ENCODE measurements at places on chromosomes 16 and 17.

GRCh38 chr17:77295241-77295853, 154.6 kb downstream of the SEC14L1 start:
- no peak for DNase-seq

- no peak for DNase-seq
Measured at GRCh38 chr16:159136-159849, 6.5 kb upstream of the HBM start.

DNA sequence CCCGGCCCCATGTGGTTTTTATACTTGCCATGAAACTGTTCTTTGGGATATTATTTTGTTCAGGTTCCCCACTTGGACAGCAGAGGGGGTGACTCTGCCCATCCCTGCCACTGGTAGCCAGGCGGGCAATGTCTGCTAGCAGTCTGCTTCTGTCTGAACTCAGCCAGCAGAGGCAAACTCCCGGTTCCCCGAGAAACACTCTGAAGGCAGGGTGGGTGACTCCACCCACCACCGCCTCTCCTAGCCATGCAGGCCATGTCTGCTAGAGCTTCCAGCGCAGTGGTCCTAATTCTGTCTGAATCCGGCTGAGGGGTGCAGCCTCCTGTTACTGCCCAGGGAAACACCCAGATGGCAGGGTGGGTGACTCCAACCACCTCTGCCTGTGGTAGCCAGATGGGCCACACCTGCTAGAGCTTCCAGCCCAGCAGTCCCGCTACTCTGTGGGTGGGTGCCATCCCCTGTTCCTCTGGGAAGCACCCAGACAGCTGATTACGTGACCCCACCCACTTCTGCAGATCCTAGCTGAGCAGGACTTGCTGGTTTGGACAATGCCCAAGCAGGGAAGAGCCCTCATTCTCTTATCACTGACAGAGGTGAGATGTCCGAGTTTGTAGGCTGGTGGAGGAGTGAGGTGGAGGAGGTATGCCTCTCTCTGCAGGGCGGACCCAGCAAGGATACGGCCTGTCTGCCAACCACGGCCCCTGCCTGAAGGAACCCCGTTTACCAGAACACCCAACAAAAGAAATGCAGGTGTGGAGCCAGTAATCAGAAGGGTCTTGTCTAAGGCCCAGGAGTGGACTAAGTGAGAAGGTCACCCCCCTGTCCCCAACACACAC, 22.4 kb downstream of the NLRP1 start:
- DNase-seq = no peak

- DNase-seq = no peak
Measured at GRCh38 chr17:68103148-68103547, 67.6 kb downstream of the KPNA2 start.

DNA sequence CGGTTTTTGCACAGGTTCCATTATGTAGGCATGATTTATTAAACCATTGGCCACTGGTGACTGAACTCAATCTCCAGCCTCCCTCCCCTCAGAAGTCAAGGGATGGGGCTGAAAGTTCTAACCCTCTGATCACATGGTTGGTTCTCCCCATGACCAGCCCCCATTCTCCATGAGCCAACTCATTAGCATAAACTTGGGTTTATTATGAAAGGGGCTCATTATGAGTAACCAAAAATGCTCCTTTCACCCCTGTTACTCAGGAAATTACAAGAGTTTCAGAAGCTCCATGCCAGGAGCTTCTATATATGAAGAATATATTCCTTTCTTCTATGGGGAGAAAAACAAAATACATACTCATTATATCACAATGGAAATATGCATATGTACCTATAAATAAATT, 555.3 kb downstream of the HS3ST4 start:
- DNase-seq = no peak

- DNase-seq = no peak
Measured at GRCh38 chr17:72614476-72614870, 478.0 kb downstream of the SLC39A11 start.

DNA sequence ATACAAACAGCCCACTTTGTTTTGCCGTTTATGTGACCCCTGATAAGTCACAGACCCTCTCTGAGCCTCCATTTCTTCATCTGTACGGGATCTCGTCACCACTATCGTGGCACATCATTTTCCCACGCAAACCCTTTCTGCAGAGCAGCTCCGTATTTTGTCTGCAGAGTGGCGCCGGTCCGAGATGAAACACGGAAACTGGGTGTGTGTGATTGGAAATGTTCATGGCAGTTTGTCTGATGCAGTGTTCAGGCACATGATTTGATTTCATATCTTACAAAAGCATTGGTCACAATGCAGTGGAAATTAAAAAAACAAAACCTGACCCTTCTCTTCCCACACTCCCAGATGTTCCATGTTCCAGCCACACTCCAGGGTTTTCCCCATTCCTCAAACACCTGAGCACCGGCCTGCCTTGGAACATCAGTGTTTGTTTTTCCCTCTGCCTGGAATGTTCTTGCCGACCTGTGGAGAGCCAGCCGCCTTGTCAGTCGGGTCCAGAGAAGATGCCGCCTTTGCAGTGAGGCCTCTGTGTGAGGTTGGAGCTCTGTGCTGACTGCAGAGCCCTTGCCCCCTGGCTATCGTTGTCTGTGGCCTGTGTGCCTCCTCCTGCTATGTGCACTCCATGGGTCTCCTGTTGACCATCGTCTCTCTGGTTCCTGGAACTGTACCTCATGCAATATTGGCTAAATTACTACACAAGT, 39.2 kb downstream of the NT5M start:
- DNase-seq = no peak

- no peak for DNase-seq
Measured at GRCh38 chr16:4847774-4848587, 700 bp downstream of the UBN1 start.

GRCh38 chr16:49204191-49204590, 77.4 kb downstream of the CBLN1 start:
- DNase-seq = no peak

DNA sequence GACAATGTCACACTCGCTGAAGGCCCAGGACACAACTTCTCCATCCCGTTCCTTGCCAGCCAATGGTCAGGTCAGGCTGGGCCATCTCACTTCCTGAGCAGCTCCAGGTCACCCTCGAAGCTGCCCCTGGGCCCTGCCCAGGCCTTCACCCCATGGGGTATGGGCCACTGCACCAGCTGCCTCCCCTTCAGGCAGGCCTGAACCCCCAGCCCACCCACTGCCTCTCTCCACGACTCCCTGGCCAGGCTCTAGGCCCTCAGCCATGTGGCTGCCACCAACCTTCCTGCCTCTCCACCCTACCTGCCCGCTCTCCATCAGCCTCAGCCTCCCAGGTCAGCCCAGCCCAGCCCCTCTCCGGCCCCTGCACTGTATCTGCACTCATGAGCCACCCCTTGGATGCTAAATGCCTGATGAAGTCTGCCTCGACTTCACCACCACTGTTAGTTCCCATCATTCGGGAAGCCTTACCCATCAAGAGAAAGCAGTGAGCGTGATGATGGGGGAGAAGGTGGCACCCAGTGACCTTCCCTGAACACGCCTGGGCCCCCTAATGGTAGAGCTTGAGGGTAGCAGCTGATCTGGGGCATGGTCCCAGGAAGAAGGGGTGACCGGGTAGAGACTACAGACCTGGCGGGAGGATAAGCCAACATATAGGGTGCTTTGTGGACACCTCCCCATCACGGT, 30.9 kb upstream of the C16orf95 start:
- no peak for DNase-seq

DNA sequence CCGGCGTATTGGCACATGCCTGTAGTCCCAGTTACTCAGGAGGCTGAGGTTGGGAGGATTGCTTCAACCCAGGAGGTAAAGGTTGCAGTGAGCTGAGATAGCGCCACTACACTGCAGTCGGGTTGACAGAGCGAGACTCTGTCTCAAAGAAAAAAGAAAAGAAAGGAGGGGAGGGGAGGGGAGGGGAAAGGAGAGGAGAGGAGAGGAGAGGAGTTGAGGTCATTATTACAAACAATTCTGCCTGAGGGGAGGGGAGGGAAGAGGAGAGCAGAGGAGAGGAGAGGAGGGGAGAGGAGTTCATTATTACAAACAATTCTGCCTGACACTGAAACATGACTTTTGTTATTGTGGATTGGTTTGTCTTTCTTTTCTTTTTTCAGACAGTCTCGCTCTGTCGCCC, 19.8 kb upstream of the ABCA5 start:
- no peak for DNase-seq

DNA sequence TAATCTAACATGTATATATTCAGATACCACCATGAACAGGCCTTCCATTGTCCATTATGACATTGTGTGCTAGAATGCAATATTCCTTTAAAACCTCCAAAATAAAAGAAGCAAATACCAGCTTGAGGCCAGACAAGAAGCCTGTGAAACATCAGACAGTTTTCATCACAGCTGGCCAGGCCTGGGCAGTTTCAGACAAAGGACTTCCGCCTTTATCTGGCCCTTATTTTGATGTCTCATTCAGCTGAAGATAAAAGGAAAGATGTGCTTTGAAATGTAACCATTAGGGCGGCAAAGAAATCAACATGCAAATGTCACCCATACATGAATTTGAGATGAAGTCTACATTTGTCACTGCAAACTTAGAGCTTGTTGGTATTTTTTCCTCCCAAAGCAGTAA, 737.5 kb downstream of the KCNJ2 start:
- DNase-seq = no peak
